ENCODE measurements at places on chromosomes 3 and 15.

GRCh38 chr3:56691165-56692000, 8.3 kb upstream of the TASOR start:
- DNase-seq, result no peak

DNA sequence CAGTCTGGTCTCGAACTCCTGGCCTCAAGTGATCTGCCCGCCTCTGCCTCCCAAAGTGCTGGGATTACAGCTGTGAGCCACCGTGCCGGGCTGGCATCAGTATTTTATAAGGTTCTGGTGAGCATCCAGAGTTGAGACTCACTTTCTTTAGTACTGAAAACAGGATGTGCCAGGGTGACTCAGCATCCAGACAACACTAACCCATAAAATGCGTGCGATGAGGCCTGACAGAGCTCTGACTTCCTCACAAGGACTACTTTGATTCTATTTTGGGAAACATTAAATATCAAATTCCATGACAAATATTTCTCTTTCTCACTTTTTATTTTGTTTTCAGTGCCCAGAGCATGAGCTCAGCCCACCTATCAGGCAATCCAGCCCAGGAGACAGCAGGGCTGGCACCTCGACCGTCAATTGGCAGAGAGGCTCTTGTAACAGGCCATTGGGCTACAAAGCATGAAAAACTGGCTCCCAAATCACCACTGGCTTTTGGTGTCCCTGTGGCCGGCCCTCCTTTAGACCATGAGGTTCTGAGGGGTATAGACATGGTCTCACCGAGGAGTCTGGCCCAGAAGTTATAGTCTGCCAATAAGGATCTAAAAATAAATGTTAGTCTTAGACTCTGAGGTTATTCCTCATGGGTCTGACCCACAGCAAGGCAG, 75.0 kb downstream of the FEM1B start:
- peak; percentile 84 for DNase-seq

- no peak for DNase-seq
These were observed 52.0 kb upstream of the CORO2B start for GRCh38 chr15:68526784-68527183.

DNA sequence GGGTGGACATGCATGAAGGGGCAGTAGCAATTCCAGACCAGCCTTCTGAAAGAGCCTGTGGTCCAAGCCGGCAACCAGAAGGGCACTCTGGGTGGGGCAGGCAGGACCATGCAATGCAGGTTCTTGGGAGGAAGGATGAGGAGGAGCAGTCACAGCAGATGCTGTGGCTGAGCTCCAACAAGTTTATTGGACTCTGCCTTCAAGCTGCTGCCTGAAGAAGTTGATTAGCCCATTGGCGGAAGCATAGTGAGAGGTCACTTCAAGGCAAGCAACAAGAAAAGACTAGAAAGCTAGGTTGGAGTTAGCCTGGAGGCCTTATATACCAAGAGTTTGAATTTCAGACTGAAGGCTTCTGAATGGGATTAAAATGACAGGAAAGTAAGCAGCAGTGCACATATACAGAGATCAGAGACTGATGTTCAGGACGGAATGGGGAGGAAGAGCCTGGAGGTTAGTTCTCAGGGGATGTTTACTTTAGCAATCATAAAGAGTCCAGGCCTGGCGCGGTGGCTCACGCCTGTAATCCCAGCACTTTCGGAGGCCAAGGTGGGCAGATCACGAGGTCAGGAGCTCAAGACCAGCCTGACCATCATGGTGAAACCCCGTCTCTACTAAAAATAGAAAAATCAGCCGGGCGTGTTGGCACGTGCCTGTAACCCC, 39.9 kb downstream of the SFMBT1 start:
- DNase-seq, result no peak

DNA sequence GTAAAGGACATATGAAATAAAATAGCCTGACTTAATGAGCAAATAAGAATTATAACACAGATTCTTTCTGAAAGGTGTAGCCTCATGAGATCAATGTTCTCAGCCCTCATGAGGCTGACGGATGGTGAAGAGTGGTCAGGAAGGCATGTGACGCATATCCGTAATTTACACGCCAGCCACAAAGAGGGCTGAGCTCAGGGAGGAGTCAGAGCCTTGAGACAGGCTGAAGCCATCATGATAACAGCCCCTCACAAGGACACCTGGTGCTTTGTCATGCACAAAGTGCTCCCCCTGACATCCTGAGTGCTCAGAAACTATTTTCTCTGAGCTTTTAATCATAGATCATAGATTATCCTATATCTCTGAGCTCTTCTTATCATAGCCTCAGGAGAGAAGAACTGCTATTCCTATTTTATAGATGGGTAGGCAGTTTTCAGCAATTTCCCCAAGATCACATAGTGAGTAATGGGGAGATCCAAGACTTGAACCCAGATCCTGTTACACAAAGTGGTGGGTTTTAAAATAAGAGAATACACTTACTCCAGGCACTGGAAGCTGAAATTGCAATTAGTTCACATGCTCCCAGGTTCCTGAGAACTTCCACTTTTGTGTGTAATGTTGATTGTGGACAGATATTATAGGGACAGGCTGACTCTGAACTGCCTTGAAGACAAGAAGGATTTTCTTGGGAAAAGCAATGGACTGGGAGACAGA, 267.1 kb downstream of the RPLP1 start:
- DNase-seq, result no peak

- DNase-seq, result no peak
These were observed 197.8 kb downstream of the TBC1D5 start for GRCh38 chr3:17544632-17545031.

GRCh38 chr3:33035596-33035995, 61.4 kb downstream of the GLB1 start:
- peak; percentile 19 for DNase-seq

GRCh38 chr3:173733029-173733652, 335.6 kb downstream of the NLGN1 start:
- no peak for DNase-seq

DNA sequence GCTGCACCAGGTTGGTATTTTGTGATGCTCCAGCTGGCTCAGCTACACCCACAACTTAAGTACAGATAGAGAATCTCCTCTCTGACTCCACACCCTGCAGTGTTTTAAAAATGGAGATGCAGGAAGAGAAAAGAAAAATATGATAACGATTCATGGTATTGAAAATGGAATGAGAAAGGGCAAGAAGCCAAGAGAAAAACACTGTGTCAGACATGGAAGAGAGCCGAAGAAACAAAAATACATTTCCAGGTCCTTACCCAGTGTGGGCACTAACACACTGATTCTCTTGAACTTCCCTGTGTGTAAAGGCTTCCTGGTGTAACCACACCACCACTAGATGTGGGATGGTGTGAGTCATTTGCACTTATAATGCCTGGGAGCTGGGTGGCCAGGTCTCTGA, 93.1 kb downstream of the GMPS start:
- DNase-seq, result peak; percentile 42

- peak; percentile 31 for DNase-seq
These were observed 5.7 kb downstream of the MORF4L1 start for GRCh38 chr15:78878356-78878755.

- peak; percentile 89 for DNase-seq
These were observed at the start of gene LAMB2 for GRCh38 chr3:49132437-49133225. Gene LAMB2 (minus strand): TSS chr3:49133050. CDS start chr3:49132867, 183 bp downstream.

DNA sequence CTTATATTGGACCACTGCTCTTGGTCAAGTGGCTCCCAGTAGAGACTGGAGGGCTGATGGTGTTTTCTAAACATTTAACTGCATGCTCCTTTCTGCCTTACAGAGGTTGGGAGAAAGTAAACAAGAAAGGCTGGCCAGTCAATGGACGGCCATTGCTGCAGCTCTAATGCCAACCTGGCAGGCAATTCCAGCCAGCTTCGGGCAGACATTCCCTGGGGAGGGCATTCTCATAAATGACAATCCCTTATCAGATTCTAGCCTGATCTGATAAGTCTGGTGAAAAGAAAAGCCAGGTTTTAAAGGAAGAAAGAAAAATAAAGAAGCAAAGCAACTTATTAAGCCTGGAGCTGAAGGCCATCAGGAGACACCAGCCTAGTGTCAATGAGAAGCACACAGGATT, 60.7 kb downstream of the FRMD4B start:
- DNase-seq, result no peak

GRCh38 chr3:141849056-141849815, 27.2 kb upstream of the ATP1B3 start:
- DNase-seq, result no peak

DNA sequence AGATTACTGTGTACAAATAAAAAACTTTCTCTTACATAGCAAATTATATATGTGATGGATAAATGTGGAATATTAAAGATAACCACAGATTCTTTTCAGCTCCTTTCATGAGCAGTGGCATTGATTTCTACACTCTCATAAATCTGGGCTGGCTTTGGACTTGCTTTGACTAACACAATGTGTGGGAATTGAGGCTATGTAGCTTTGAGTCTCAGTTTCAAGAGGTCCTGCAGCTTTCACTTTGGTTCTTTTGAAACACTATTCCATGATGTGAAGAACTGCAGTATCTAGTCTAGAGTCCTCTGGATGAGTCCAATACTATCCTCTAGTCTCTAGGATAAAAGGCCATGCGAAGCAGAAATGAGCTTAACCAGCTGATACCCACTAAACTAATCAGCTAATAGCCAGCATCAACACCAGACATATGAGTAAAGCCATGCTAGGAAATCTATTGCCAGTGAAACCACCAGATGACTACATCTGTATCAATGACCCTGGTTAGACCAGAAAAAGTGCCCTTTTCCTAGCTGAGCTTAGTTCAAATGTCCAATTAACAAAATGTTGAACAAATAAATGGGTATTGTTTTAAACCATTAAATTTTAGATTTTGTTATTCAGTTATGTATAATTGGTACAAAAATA, 274.9 kb upstream of the ZPLD1 start:
- no peak for DNase-seq

DNA sequence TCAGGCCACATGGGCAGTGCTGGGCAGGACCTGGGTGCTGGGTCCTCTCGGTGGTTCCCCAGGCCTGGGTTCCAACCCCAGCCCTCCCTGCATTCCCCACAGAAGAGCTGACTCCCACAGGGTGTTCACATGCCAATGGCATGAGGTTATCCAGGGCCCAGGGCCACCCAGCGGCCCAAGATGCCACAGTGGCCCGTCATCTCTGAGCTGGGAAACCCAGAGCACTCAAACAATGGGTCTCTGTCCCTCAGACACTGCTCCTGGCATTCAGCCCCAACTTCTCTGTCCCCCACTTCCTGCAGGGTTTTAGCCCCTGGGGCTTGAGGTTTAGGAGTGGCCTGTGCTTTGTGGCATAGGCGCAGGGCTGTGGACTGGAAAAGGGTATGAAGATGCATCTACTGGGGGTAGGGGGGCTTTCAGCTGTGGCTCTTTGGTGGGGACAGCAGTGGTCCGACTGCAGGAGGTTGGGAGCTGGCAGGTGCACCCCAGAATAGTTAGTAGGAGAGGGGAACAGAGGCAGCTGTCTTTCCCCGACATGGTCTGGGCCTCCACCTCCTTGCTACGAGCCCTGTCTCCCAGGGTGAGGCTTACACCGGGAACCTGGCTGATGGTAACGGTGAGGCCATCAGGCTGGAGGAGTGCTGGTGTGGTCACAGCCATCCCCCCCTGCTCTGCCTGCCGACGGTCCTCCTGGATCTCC, 1.7 kb downstream of the CCDC9B start:
- DNase-seq, result peak; percentile 94

DNA sequence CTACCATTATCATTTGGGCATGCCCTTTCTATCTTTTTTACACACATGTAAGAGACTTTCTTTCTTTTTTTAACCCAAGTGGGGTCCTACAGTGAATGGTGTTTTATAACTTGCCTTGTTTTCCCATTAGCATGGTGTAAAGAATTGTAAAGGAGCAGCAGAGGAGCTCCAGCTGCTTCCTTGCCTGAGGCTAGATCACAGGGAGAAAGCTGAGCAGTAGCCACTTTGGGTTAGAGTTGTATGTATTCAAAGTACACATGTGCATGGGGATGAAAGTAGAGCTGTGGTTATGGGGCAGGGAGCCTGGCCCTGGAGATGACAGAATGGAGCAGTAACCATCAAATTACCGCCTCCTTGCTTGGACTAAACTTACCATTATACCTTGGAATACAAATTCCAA, 231.1 kb upstream of the PDZRN3 start:
- DNase-seq, result no peak

DNA sequence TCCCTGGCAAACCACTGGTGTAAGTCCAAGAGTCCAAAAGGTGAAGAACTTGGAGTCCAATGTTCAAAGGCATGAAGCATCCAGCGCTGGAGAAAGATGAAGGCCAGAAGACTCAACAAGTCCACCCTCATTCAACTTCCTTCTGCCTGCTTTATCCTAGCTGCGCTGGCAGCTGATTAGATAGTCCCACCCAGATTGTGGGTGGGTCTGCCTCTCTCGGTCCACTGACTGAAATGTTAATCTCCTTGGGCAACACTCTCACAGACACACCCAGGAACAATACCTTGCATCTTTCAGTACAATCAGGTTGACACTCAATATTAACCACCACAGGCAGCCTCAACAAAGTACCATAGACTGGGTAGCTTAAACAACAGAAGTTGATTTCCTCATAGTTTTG, 245.9 kb upstream of the IGF1R start:
- no peak for DNase-seq

DNA sequence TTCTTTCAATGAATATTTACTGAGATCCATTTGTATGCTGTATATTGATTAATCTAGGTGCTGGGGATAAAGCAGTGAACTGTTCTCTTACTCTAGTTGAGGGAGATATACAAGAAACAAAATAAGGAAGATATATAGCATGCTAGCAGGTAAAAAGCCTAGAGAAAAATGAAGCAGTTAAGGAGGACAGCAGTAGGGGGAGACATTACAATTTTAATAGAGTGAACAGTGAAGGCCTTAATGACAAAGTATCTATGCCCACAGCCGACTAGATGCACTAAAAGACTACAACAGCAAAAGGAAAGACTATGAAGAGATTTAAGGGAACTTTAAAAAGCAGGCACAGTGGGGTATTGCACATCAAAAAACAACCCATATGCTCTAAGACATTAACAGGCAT, 81.4 kb downstream of the XRN1 start:
- no peak for DNase-seq

GRCh38 chr3:59774634-59775033, 724.8 kb upstream of the CFAP20DC start:
- peak; percentile 18 for DNase-seq

DNA sequence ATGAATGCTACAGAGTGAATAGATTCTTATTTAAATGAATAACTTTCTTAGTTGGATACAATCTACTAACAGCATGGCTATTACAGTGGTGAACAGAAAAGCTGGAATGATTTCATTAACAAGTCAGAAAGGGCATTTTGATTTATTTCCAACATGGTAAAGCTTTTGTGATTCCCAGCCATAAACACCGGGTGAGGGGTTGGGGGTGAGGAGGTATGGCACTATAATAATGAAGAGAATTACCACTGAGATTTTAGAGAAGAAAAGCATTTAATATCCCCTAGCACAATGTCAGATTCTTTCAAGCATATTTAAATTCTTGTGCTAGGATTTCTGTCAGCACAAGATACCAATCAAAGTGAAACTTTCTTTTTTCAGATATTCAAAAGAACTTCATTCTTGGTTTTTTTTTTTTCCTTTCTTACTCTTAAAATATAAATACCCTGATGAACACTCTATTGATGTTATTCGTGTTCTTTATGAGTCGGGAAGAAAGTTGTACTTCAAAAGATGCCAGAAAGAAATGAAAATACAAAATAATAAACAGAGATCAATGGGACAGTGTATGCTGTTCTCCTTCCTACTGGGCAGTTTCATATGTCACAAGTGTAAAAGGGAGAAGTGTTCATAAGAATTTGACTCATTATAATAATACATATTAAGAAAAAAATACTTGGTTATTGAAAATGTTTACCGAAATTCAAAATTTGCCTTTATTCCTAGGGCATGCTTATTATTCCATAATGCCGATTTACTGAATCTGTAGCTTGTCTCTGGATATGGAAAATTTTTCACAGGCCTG, 522.8 kb downstream of the CADM2 start:
- DNase-seq, result no peak

- DNase-seq, result no peak
These were observed 40.2 kb downstream of the ATP2B2 start for GRCh38 chr3:10465161-10465560.

GRCh38 chr15:95520511-95520910, 810.0 kb upstream of the NR2F2 start:
- DNase-seq, result no peak

Measured in hepatic stellate cell (primary cell).